DMS153 (cell line): ENCODE measurements at places on chromosomes 3 and 15.

DNA sequence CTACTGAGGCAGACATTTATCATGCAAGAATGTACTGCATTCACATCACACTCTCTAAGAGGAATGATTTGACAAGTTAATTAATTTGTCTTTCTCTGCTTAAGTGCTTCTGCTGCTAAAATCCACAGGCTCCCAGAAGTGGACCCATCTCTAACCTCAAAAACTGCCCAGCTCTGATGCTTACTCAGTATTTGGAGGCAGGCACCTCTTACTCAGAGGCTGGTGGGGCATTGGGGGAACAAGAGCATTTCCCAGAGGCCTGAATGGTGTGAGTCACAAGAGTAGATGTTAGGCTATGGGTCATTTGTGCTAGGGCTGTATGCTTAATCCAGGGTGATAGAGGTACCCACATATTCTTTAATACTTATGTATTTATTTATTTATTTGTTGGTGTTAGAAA lies 34.4 kb upstream of the HCN4 start:
- no peak for DNase-seq

GRCh38 chr3:87088430-87088992 lies 97.6 kb upstream of the VGLL3 start:
- no peak for DNase-seq

GRCh38 chr3:112770032-112770626 lies 76.5 kb downstream of the CD200R1L start:
- no peak for DNase-seq

DNA sequence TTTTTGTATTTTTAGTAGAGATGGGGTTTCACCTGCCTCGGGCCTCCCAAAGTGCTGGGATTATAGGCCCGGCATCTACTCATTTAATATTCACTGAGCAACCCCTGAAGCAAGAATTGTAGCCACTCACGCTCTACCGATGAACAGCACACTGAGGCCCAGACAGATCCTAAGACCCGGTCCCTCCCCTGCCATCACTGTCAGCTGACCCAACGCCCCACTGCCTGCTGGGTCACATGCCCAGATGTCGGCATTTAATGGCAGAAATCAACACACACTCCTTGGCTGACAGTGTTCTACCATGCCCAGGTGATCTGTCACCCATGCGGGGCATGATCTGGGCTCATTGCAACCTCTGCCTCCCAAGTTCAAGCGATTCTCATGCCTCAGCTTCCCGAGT lies 3.2 kb upstream of the TMEM89 start:
- DNase-seq, result no peak

DNA sequence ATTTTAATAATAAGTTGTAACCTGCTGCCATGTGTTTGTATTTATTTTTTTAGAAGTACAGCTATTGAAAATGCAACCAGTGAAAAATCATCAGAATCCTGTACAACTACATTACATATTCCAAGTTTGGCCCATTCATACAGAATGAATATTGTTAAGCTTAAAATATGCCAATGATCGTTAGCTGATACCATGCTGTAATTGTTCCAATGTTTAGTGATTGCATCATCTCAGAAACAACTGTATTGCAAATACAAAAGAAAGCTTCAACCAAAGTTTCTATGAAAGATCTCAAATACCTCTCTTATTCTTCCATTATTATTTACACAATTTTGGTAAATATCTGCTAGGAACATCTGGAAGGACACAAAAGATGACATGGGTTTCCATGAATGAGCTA lies 51.6 kb upstream of the ALCAM start:
- DNase-seq, result no peak

- DNase-seq, result no peak
These were observed 41.9 kb downstream of the LIPC start for GRCh38 chr15:58473724-58474123.

GRCh38 chr3:40780925-40781406 lies 256.2 kb downstream of the ZNF621 start:
- DNase-seq, result peak; percentile 23

- DNase-seq, result no peak
These were observed 183.4 kb upstream of the THRB start for GRCh38 chr3:24678021-24678420.

DNA sequence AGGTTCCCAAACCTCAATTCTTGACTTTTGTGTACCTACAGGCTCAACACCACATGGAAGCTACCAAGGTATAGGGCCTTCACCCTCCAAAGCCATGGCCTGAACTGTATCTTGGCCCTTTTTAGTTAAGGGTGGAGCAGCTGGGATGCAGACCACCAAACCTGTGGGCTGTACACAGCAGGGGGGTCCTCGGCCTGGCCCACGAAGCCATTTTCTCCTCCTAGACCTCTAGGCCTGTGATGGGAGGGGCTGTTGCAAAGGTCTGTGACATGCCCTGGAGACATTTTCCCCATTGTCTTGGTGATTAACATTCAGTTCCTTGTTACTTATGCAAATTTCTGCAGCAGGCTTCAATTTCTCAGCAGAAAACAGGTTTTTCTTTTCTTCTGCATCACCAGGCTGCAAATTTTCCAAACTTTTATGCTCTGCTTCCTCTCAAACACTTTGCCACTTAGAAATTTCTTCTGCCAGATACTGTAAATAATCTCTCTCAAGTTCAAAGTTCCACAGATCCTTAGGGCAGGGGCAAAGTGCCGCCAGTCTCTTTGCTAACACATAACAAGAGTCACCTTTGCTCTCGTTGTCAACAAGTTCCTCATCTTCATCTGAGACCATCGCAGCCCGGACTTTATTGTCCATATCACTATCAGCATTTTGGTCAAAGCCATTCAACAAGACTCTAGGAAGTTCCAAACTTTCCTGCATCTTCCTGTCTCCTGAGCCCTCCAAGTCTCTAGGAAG lies 90.9 kb upstream of the PLXND1 start:
- DNase-seq, result no peak
